A549 treated with RU486 at 1 μM for 4 hours (cell line): ENCODE measurements at places on chromosomes 4 and X. TPM values are rescaled to one million over a fixed set of nuclear protein-coding genes. Genes with fewer than 3 reads are reported as not detected.

Gene CPZ
- 0.22 to 0.38 TPM (median 0.37 TPM) in 5 replicates for total RNA-seq

Gene ERVMER34-1
- 0.47 to 0.56 TPM (median 0.52 TPM) in 5 replicates for total RNA-seq

Gene TLR1
- total RNA-seq: 0.29 to 0.67 TPM (median 0.57 TPM) in 5 replicates

Gene MAGEA11
- total RNA-seq: not detected in 5 replicates

Gene COL25A1
- total RNA-seq: not detected in 5 replicates

Gene RADX
- 0.06 TPM in 2 of 5 replicates, not detected in the others for total RNA-seq

Gene NPY2R
- total RNA-seq: 0.05 to 0.09 TPM (median 0.05 TPM) in 3 of 5 replicates, not detected in the others

Gene SATL1
- not detected in 5 replicates for total RNA-seq

Gene VSIG1
- 0.27 to 0.71 TPM (median 0.32 TPM) in 5 replicates for total RNA-seq

Gene MAPK10
- total RNA-seq: 0.26 to 0.64 TPM (median 0.45 TPM) in 5 replicates

Gene FGF5
- 0.06 to 0.74 TPM (median 0.34 TPM) in 5 replicates for total RNA-seq

Gene CFP
- 0.35 to 0.88 TPM (median 0.58 TPM) in 5 replicates for total RNA-seq

Gene TXK
- total RNA-seq: 0.11 to 0.20 TPM (median 0.15 TPM) in 5 replicates

Gene CFAP99
- total RNA-seq: 0.07 to 0.22 TPM (median 0.15 TPM) in 4 of 5 replicates, not detected in the other

Gene ATP2B3
- 0.06 to 0.15 TPM (median 0.10 TPM) in 4 of 5 replicates, not detected in the other for total RNA-seq

Gene SHROOM2
- total RNA-seq: 0.27 to 0.35 TPM (median 0.32 TPM) in 5 replicates

Gene ADH1A
- total RNA-seq: not detected in 5 replicates

Gene CLTRN
- 0.66 to 0.90 TPM (median 0.75 TPM) in 5 replicates for total RNA-seq

Gene HDX
- total RNA-seq: 1.3 to 3.1 TPM (median 2.0 TPM) in 5 replicates

Gene TKTL2
- not detected in 5 replicates for total RNA-seq

Gene SYP
- 2.2 to 3.3 TPM (median 2.8 TPM) in 5 replicates for total RNA-seq

Gene SPP1
- 154 to 221 TPM (median 176 TPM) in 5 replicates for total RNA-seq

Gene ARSJ
- total RNA-seq: 4.6 to 5.5 TPM (median 5.1 TPM) in 5 replicates

Gene PDGFRA
- total RNA-seq: 0.34 to 0.66 TPM (median 0.61 TPM) in 5 replicates

Gene CNKSR2
- 2.4 to 3.1 TPM (median 2.6 TPM) in 5 replicates for total RNA-seq

Gene C4orf50
- total RNA-seq: not detected in 5 replicates

Gene TCEAL7
- total RNA-seq: not detected in 5 replicates

Gene GYPA
- total RNA-seq: not detected in 5 replicates

Gene TRIM75
- not detected in 5 replicates for total RNA-seq

Gene GUCY1A1
- not detected in 5 replicates for total RNA-seq

Gene CXorf49
- total RNA-seq: not detected in 5 replicates

Gene MEPE
- total RNA-seq: not detected in 5 replicates

Gene CENPVL2
- total RNA-seq: not detected in 5 replicates

Gene HPGDS
- not detected in 5 replicates for total RNA-seq

Gene SLITRK4
- total RNA-seq: not detected in 5 replicates

Gene CXorf38
- total RNA-seq: 7.6 to 12.7 TPM (median 11.0 TPM) in 5 replicates

Gene FGFR3
- total RNA-seq: 1.4 to 2.5 TPM (median 1.9 TPM) in 5 replicates

Gene KLB
- 0.06 to 0.18 TPM (median 0.13 TPM) in 5 replicates for total RNA-seq

Gene FRG1
- total RNA-seq: 35.4 to 47.5 TPM (median 39.5 TPM) in 5 replicates

Gene TRIM61
- not detected in 5 replicates for total RNA-seq

Gene TMEM31
- total RNA-seq: not detected in 5 replicates

Gene SLITRK2
- total RNA-seq: not detected in 5 replicates

Gene PRKG2
- 0.31 to 1.2 TPM (median 0.91 TPM) in 5 replicates for total RNA-seq

Gene IQCM
- not detected in 5 replicates for total RNA-seq

Gene PDHA2
- not detected in 5 replicates for total RNA-seq

Gene MTMR8
- total RNA-seq: 0.38 to 1.2 TPM (median 0.76 TPM) in 5 replicates
